NCI-H345 (cell line): ENCODE measurements at places on chromosomes 7 and 10.

DNA sequence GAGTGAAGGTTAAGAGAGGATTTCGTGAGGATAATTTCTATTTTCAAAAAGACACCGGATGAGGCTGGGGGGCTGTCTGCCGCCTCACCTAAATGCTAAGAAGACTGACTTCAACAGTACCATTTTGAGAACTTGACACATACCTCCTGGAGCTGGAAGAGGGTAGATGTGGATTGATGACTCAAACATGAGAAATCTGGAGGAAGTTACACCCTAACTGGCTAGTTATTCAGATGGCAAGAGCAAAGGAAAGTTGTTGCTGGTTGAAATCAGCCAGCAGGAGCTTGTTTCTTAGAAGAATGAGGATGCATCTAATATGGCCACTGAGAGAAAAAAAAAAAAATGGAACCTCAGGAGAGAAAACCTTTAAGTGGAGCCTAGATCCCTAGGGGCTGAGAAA lies 76.2 kb upstream of the KIAA1217 start:
- no peak for DNase-seq

- DNase-seq: no peak
These were observed 61.7 kb downstream of the PALD1 start for GRCh38 chr10:70540089-70540788.

DNA sequence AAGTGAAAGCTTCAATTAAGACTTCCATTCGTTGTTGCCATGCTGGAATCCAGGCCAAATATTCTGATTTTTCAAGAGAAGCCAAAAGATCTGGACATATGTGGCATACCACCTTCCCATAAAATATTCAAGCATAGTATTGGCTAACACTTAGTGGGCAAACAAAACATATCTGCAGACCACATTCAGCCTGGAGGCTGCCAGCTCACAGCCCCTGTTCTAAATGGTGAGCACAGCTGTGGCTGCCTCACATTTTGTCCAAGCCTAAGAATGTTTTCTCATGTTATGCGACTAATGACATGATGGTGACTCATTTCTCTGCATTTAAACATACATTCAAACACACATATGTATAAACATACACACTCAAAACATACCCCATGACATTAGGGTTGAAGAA lies 10.6 kb upstream of the CALU start:
- no peak for DNase-seq

GRCh38 chr7:131723926-131724325 lies 167.5 kb upstream of the PODXL start:
- DNase-seq: no peak

DNA sequence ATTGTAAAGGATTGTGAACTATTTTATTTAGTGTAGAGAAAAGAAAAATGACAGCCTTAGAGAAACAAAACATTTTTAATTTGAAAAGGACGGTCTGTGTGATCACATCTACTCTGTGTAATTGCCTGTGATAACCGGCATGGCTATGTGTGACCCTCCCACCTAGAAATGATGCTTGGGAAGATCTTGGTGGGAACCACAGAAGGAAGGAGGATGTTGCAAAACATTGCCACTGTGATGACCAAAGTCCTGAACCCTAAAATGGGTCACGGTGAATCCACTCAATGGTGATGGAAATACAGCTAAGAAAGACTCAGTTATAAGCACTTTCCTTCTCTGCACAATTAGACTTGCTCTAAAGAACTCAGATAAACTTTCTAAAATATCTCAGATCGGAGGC lies 221.3 kb upstream of the FRMD4A start:
- DNase-seq: no peak

DNA sequence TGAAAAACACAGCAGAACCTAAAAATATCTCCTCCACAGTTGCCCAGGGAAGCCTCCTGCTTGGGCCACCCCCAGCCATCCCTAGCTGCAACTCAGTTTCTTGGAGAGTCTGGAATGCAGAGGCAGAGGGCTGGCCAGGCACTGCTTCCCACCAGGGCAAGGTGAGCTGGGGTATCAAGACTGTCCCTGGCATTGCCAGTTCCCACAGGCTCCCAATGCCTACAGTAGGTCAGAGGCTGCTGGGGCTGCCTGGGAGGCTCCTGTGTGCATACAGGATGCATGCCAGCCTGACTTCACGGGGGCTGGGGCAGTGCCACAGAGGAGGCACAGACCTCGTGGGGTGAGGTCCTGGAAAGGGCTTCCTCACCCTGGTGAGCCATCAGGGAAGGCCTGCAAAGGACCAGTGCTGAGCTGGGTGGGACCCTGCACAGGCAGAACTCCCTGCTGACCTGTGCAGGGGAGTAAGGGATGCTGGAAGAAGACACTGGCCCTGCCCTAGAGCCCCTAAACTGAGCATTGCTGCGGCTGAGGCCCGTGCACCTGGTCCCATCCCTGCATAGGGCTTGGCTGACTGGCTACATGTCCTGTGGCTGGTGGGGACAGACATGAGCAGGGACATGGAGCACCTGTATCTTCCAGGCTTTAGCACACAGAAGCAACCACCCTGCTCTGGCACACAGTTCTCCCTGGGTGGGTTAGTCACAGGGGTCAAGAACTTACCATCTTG lies 121.9 kb upstream of the RET start:
- DNase-seq: no peak

- no peak for DNase-seq
These were observed 1.5 kb upstream of the INSIG1 start for GRCh38 chr7:155296006-155296787.

DNA sequence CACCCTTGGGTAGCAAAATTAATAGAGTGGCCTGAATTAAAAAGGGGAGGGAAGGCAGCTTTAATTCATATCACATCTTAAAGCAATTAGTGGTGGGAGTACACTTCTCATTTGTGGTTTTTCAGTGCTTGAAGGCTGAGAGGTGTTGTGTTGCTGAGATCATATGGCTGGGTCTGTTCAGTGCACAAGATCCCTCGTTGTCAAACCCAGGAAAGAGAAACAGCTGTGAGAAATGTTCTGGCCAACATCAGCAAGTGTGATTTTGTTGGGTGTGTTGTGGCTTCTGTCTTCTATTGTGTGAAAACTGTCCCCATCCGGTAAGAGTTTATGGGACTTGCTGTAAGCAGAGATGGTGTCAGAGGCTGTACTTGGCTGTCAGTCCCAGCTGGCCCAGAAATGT lies 197.9 kb upstream of the BMPER start:
- DNase-seq: no peak
